ENCODE measurements at places on chromosomes 11 and 22.

DNA sequence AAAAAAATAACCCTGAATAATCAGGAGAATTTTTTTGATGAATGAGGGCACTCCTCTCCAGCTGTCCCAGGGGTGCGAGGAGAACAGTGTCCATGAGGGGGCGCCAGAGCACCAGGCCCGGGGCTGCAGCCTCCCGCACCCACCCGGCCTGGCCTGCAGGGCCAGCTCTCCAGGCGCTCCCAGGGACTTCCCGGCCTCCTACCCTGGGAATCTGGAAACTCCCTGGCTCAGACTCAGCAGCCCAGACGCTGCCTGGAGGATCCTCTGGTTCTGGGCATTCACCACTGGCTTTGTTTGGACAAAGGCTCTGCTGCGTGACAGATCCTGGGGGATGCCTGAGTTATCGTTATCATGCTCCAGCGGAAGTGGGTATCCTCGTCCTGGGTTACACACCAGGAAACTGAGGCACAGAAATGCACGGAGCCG lies 31.0 kb downstream of the MCM5 start:
- peak; percentile 69 for DNase-seq

GRCh38 chr11:97202613-97203292 lies 812.9 kb downstream of the JRKL start:
- no peak for DNase-seq

- no peak for DNase-seq
These were observed 23.2 kb downstream of the DERL3 start for GRCh38 chr22:23815541-23816155.

DNA sequence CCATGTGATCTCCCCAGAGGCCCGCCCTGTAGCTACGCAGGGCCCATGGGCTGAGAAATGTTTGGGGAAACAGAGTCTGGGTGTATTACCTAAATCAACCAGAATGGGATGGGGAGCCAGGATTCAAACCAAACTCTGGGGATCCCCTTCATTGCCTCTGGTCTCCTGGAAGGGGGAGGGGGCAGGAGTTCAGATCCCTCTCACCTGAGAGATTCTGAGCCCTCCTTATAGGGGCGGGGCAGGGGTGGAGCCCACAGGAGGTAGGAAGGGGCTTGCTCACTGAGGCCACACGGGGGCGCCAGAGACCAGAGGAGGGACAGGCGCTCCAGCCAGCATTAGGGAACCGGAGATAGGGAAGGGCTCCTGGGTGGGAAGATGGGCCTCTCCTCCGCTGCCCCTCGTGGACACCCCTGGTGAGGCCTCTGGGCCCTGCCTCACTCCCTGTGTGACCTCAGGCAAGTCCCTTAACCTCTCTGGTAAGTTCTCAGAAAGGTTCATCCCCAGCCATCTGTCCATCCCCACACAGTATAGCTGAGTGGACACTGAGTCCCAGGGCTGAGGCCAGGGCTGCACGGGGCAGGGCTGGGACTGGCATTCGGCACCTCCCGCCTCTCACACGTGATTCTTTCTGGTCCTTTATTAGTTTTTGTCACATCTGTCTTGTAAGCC lies 2.7 kb upstream of the CDC42BPG start:
- DNase-seq: peak; percentile 92

GRCh38 chr11:1597994-1598380 lies at the start of gene KRTAP5-2:
KRTAP5-2 (minus strand) TSS chr11:1598294; CDS start chr11:1598250, 44 bp downstream.
- no peak for DNase-seq

- no peak for DNase-seq
These were observed 68.3 kb upstream of the CECR2 start for GRCh38 chr22:17300926-17301325.

GRCh38 chr11:61966734-61967115 lies 709 bp downstream of the FTH1 start:
- peak; percentile 37 for DNase-seq

DNA sequence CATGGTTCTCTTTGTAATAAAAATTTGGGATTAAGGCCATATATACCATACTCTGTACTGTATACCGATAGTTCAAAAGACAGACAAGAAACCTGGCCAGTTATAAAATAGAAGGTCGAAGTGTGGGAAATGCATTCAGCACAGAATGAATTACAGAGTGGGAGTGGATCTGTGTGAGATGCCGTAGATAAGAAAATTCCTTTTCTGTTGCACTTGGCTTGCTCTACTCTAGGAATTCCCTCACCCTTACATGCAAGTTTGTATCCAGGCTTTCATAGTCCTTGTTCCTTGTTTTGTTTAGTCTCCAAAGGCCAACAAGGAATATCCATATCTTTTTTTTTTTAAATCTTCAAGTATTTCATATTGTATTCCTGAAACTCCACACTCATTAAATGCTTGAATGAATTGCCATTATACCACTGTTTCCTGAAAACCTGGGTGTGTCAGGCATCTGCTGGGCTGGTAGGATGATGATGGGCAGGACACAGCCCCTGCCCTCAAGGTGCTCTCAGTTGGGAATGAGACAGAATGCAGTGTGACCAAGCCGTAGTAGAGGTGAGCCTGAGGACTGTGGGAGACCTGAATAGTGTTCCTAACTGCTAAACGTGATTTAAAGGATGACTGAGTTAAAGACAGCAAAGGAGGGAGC lies 53.5 kb downstream of the TEAD1 start:
- DNase-seq: no peak

DNA sequence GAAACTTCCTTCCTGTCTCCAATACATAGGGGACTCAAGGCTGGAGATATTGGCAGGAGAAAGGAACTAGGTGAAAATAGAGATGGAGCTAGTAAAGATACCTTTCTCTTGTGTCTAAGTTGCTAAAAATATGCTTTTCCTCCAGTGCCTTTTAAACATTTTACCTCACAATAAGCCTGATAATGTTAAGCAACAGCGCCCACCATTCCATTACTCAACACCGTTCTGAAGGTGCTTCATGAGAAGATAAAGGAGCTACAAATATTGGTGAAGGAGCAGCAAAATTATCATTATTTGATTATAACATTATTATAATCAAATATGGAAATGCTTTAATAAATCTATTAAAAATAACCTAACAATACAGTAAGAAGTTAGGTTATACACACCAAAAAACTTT lies 83.6 kb upstream of the BARX2 start:
- DNase-seq: no peak

GRCh38 chr11:117087446-117087845 lies 10.8 kb downstream of the SIK3 start:
- no peak for DNase-seq

- DNase-seq: no peak
These were observed 50.2 kb downstream of the CACNG2 start for GRCh38 chr22:36653316-36653715.

DNA sequence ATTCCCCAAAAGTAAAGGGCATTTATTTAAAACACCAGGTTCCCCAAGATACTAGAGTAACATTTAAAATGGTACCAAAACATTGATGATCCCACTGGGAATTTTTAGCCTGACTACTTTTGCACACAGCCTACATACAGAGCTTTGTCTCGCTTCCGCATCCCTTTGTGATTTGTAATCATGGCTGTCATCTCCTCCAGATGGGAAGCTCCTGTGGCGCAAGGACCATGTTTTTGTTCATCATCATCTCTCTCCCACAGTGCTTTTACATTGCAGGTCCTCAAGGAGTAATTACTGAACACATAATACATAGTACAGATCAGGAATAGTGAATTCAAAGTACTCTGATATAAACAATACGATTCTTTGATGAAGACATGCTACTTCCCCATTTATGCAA lies 231.2 kb upstream of the MTNR1B start:
- no peak for DNase-seq

GRCh38 chr11:83007477-83007876 lies 64.2 kb downstream of the RAB30 start:
- DNase-seq: no peak

- no peak for DNase-seq
These were observed 38.7 kb downstream of the MYO18B start for GRCh38 chr22:25780673-25781072.

GRCh38 chr22:26559961-26560575 lies 29.9 kb downstream of the TPST2 start:
- no peak for DNase-seq

GRCh38 chr11:62458212-62459002 lies 39.6 kb downstream of the SCGB1A1 start:
- DNase-seq: no peak

DNA sequence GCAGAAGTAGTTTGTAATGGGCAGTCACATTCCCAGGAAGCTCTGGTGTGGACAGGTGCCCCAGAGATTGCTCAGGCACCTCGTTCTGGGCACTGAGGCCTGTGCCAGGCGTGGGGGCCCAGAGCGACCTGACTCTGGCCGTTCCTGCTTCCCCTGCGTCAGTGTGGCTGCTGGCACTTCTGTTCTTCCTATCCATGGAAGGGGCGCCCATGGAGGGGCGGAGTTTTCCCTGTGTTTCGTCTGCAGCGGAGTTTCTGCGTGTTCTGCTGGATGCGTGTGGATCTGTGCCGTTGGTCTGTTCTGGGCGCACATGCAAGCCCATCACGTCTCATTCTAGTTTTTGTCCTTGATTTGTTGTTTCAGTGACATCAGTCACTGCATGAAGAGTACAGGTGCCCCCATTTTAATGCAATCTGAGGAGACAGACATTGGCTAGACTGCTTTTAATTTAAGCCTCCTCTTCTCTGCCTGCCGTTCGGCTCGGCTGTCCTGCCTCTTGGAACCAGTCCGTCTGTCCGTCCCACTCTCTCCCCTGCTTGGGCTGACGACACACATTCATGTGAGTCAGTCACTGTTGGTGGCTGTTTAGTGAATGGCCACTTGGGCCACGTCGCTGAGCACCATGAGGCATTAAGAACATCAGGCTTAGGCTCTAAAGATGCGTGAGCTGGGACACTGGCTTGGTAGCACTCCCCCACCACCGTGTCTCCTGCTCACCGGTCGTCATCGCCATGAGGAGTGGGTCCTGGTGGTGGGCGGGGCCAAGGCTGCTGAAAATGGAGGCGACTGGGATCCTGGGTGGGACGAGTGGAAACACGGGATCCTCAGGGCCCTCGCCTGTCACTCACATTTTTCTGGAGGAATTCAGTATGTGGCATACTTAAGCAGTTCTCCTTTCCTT lies 255.8 kb downstream of the TBC1D22A start:
- DNase-seq: no peak

GRCh38 chr11:116194156-116194904 lies 578.5 kb downstream of the BUD13 start:
- DNase-seq: no peak

- no peak for DNase-seq
These were observed 22.7 kb upstream of the PLEKHA7 start for GRCh38 chr11:17036666-17037658.

- no peak for DNase-seq
These were observed 206.5 kb upstream of the PDGFD start for GRCh38 chr11:104370478-104370877.

Data from activated naive CD4-positive, alpha-beta T cell treated with Interleukin-2 at 50 U/mL for 16 hours (primary cell).